ENCODE measurements at places on chromosomes 3 and 15.

GRCh38 chr3:27024493-27024892 is 344.7 kb downstream of the NEK10 start:
- no peak for ATAC-seq

DNA sequence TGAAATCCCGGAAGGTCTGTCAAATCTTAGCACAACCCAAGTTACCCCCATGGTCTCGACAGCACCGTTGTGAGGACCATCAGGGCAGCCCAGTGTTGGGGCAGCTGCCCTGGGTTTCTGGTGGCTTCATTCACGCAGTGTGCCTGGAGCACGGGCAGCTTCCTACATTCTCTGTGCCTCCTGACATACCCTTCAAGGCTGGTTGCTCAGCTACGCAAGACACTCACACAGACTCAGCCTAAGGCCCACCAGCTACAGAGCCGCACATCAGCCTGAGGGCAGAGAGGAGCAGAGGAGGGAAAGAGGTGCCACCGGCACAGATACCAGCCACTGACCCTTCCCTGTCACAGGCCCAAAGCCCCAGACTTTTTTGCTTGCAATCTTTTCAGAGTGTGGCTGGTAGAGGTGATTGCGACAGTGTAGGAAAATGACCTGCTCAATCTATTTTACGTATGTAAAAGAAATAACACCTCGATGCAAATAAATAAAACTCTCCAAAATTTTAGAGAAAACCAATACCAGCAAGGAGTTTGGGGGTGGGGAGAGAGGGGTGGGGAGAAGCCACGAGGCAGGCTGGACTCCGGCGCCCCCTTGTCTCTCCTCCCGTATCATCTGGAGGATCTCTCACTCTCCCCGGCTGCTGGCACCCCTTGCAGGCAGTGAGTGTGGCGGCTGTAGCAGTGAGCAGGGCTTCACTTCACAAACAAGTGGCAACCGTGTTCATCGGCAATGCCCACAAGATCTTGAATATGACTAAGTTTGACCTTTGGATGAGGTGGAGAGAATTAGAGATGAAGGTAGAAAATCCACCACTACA is 12.7 kb downstream of the CSPG5 start:
- no peak for ATAC-seq

DNA sequence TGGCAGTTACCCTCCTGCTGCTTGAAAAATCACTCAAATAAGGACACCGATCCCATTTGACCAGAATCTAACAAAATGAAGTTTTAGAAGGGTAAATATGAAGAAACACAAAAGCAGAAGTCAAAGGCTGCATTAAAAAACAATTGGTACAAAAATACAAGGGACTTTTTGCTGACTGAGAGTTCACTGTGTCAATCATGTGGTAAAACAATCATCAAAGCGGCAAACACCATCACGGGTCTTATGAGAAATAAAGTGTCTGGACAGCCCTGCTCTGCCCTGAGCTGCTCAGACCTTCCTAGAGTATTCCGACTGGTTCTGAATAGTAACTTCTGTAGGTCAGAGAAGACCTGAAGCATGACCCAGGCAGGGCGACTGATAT is 137.2 kb upstream of the RAD18 start:
- ATAC-seq: no peak

GRCh38 chr15:80061582-80061981 is 2.1 kb downstream of the ZFAND6 start:
- ATAC-seq: no peak

DNA sequence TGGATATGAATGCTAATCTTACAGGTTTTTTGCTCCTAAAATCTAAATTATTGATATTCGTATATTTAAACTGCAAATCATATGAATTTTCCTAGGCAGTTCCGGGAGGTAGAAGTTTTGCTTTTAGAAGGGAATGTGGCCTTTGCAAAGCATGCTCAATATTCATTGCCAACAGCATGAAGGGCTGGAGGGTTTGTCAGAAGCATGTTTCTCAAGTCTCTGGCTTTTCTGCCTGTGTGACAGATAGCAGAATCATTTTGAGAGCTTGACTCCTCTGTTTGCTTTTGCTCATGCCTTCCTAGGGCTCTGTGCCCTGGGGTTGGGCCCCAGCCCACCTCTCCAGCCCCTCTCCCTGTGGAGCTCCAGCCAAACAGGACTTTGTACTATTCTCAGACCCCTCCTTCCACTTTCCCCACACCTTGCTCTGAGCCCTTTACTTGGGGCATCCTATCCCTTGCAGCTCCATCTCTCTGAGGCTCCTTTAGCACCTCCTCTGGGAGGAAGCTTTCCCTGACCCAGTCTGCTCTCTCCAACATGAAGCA is 91.3 kb downstream of the ARNT2 start:
- no peak for ATAC-seq

DNA sequence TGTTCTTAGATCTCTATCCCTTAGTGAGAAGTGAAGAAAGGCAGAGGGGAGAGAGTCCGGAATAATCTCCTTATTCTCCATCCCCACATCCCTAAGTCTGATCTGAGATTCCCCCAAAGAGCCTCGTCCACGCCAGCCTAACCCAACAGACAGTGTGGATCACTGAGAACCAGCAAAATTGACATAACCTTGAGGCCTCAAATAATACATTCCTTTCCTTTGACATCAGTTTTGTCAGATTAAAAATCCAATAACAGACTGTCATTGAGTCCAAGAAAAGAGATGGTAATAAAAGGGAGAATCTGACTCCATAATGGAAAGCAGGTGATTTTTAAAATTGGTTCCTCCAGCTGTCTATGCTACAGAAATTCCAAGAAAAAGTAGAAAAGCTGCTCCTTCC is 7.7 kb upstream of the SIAH2 start:
- no peak for ATAC-seq

GRCh38 chr15:57251308-57251707 is 125.0 kb upstream of the CGNL1 start:
- ATAC-seq: no peak

- ATAC-seq: no peak
These were observed 39.1 kb downstream of the KNL1 start for GRCh38 chr15:40633178-40633577.

DNA sequence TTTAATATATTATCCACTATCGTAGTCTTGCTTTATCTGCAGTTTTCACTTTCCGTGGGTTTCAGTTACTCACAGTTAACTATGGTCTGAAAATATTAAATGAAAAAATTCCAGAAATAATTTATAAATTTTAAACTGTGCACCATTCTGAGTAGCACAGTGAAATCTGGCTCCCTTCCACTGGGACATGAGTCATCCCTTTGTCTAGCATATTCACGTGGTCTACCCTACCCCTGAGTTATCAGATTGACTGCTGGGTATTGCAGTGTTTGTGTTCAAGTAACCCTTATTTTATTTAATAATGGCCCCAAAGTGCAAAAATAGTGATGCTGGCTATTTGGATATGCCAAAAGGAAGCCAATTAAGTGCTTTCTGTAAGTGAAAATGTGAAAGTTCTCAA is 539.5 kb upstream of the AGTR1 start:
- ATAC-seq: peak; percentile 33

DNA sequence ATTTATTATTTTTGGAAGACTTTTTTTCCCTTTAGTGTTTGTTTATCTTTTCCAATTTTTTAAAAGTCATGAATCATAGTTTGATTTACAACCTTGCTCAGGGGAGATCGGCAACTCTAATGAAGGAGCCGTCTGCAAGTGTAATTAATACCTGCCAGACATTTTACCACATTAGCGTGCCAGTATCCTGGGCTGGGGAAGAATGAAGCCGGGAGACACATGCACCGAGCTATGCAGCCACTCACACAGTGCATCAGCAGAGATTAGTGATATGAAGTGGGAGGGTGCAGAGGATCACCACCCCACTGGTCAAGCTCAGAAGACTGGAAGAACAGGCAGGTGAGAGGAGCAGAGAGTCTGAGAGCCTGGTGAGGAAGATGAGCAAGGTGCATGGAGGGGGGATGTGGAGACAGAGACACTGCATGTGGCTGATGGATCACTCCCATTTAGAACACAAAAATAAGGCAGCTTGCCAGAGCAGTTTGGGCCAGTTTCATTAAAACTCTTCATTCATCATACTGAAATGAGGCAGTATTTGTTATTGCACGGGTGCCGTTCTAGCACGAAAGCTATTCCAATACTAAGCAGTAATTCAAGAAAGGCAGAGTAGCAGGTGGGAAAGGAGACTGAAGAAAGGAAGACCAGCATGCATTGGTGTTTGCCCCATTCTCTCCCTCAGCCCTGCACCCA is 821.6 kb downstream of the TUSC7 start:
- no peak for ATAC-seq

Data from esophagus mucosa (tissue), 1 donor.